Stimulated activated CD4-positive, alpha-beta T cell treated with anti-CD3 and anti-CD28 coated beads, Interleukin-15, amount 100 ng/mL, for 1 hour (primary cell): ENCODE measurements at places on chromosomes 11 and 22.

DNA sequence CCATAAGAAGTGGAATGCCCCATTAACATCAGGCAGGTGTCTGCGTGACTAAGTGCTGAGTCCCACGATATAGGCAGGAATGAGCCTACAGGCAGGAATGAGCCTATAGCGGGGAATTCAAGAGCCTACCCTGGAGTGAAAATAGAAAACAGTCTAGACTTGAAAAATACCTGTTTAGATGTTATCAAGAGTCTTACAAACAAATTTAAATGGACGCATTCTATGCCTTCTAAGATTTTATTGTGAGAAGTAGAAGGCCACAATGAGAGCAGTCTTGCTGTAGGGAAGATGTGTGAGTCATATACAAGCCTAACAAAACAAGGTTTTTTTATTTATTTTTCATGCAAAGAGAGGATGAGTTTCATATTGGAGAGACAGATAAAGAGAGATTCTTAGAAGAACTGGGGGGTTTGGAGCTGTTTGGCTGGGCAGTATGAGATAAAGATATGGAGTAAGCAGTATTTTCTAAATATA lies 200.8 kb upstream of the ZC3H12C start:
- no peak for DNase-seq

GRCh38 chr11:15107730-15108515 lies 6.8 kb upstream of the INSC start:
- no peak for DNase-seq

- DNase-seq: no peak
Measured at GRCh38 chr11:61039916-61040315, 62.4 kb upstream of the CD5 start.

DNA sequence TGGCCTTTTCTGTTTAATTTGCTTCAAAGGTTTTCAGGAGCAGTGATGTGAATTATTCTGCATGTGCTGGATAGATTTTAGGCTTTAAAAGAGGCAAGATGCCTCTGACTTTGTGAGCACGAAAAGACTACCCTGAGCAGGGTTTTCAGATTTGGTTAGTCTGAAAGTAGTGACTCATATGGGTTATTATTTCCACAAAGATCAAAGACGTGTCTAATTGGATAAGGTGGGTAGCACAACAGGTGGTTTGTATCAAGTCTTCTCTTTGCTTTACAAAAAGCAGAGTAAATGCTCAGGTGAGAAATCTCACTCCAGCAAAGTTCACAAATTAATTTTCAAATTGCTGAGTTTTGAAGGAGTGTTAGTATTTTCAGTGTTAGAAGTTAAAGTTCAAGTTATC lies 37.6 kb upstream of the DBX1 start:
- no peak for DNase-seq

GRCh38 chr11:14672635-14673034 lies 29.0 kb downstream of the PDE3B start:
- no peak for DNase-seq

GRCh38 chr11:9972989-9973388 lies 309.1 kb downstream of the SWAP70 start:
- no peak for DNase-seq

DNA sequence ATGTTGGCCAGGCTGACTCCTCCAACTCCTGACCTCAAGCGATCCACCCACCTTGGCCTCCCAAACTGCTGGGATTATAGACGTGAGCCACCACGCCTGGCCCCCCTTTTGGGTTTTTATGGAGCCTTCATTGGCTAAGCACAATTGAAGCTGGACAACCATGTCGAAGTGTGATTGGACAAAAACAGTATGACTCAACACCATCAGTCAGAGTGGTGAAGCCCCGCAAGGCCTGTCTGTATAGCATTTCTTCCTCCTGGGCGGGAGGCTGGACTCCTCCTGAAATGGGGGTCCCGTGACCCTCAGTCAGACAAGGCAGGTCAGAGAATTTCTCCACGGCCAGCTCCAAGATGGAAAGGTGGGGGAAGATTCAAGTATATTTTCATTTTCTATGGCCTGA lies 3.1 kb upstream of the PARVB start:
- no peak for DNase-seq

DNA sequence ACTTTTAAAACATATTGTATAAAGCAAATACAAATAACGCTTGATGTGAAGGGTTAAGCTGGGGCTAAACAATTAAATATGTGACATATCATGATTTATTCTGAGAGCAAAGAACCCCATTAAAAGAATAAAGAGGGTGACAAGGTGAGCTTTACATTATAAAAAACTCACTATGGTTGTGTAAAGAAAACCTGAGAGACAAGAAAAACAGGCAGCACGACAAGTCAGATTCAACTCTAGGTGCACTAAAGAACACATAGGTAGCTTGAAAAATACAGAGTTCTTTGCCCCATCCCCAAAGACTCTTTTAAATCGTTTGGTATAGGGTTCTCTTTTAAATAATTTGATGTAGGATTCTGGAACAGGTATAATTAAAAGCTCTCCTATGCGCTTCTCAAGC lies 63.5 kb downstream of the LUZP2 start:
- no peak for DNase-seq

GRCh38 chr22:19488884-19489843 lies 9.4 kb downstream of the CDC45 start:
- no peak for DNase-seq

DNA sequence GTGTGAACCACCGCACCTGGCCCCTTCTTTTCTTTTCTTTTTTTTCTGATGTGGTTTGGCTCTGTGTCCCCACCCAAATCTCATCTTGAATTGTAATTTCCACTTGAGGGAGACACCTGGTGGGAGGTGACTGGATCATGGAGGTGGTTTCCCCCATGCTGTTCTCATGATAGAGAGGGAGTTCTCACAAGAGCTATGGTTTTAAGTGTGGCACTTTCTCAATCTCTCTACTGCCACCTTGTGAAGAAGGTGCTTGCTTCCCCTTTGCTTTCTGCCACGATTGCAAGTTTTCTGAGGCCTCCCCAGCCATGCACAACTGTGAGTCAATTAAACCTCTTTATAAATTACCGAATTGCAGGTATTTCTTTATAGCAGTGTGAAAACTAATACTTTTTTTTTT lies 4.9 kb upstream of the TCN2 start:
- no peak for DNase-seq

- DNase-seq: no peak
Measured at GRCh38 chr11:12436266-12436665, 58.9 kb downstream of the PARVA start.

GRCh38 chr11:39690856-39691255 lies 1768.6 kb downstream of the LRRC4C start:
- no peak for DNase-seq

DNA sequence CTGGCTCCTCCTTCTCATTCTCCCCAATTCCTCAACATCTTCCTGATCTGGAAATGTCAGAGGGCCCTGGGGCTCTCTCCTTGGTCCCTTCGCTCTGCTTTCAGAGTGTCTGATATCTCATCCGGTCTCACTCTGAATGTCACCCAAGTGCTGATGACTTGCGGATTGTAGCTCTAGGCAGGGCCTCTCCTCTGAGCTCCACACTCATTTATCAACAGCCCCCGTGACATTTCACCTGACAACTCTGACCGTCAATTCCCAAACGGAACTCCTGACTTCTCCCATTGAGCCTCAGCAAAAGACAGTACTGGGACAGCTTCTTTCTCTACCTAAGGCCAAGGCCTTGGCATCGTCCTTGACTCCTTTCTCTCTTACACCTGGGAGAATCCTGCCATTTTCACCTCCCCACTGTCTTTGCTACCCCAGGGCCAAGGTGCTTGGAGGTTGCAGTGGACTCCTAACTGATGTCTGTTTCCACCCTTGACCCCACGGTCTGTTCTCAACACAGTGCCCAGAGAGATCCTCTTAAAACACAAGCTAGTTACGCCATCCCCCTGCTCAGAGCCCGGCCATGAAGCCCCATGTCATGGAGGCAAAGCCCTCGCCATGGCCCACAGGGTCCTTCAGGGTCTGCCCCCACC lies 57.5 kb upstream of the THY1 start:
- DNase-seq: no peak

DNA sequence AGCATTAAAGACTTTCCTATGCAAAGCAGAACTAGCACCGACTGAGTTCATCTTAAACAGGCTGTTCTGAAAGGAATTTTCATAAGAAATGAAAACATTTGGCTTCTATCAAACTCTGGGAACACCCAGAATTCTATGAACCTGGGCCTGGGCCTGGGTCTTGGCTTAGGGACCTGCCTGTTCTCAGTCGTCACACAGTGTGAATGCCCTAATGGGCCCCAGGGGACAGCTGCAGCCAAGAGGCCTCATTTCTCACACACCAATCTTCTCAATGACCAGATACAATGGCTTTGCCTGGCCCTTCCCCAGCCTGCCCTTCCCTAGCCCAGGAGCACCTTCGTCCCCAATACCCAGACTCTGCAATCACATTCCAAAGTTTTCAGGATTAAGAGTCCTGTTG lies 234.9 kb upstream of the ARHGAP20 start:
- no peak for DNase-seq

DNA sequence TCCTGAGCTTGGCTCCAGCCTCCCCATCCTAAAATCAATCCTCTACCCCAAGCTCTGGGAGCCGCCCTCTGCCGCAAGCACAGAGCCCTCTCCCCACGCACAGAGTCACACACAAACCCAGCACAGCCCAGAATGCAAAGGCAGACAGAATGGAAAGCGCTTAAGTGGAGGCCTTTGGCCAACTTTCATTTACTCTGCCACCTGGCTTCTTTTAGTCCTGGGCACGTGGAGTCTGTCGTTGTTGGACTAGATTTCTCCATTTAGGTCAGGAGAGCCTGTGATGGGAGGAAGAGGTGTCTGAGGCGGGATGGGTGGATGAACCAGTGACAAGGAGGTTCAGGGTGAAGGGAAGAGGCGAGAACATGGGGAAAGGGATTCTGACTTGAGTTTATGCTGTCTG lies 191.7 kb downstream of the DSCAML1 start:
- DNase-seq: no peak

DNA sequence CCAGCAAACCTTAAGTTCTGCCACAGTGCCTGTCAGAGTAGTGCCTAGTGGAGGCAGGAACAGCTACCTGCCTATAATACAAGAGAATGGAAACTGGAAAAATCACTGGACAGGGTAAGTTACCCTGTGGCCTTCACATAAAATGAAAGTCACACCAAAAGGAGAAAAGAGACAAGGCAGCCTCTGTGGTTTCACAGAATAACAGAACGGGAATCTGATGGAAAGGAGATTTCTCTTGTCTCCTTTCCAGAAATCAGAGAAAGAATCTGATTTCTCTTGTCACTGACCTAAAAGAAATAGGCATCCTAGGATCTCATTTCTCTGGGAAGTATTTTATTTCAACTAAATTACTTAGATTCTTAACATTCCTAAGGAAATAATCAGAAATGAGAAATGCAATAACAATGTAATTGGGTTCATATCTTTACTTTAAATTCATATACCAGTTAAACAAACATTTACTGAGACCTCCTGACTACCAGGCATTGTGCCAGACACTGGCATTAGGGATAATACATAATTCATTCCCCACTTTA lies 41.6 kb downstream of the PRCP start:
- DNase-seq: no peak

- no peak for DNase-seq
Measured at GRCh38 chr22:35742342-35743100, 24.8 kb downstream of the APOL5 start.

GRCh38 chr11:1920909-1921573 lies 1.5 kb downstream of the TNNT3 start:
- DNase-seq: no peak
